H1 (cell line): ENCODE measurements at places on chromosomes 12 and 14. TPM values are rescaled to one million over a fixed set of nuclear protein-coding genes. Genes with fewer than 3 reads are reported as not detected.

SLC5A8 gene
- total RNA-seq, result 0.11 TPM in 1 of 2 replicates, not detected in the other

STAB2 gene
- not detected in 2 replicates for total RNA-seq

USP44 gene
- 191 and 197 TPM in 2 replicates for total RNA-seq

DNA sequence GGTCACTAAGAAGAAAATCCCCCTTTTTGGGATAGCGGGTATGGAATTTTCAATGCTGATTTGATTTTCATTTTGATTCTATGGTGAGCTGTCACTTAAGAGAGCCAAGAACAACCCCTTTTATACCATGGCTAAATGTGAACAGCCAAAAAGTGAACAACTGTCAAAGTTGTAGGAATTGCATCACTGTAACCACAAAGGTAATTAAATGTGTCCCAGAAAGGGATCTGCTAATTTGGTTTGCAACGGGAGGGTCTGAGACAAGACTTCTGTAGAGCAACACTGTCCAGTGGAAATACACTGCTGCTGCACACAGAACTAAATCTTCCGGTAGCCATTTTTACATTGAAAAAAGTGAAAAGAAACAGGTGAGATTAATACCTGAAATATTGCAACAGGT is 14.6 kb downstream of the CHST11 start:
- no peaks in the 10 kb centered on the region for H3K27me3 ChIP-seq
- no peaks in the 10 kb centered on the region for H3K36me3 ChIP-seq
- DNase-seq, result no peak
- H3K4me1 ChIP-seq, result no peaks in the 10 kb centered on the region; the same call in 1 of the 2 replicates
- H3K27ac ChIP-seq, result no peak overlapping the region

DNA sequence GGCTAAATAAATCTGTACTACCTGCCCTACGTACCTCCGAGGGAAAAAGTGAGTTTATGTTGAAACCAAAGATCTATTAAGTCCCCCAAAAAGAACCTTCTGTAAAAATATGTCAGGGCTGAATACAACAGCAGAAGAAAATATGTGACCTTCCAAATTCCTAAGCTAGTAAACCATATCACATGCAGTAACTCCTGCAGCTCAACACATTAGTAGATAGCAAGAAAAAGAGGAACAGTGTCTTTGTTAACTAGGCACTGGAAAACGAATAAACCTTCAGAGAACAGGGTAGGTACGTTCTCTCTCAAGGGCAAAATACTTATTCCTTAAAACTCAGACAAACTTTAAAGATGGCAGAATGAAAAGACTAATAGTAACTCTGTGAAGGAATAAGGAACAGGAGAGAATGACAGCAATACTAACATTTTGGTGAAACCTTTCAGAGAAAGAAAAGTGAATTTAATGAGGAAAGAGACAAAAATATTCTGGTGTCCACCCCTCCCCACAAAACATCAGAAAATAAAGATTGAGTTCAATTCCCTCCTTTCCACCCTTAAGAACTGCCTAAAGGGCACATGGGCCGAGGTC is 18.0 kb downstream of the CBX5 start:
- no peak overlapping the region for H3K27ac ChIP-seq
- peaks cover 3% of the 10 kb centered on the region for H3K4me1 ChIP-seq
- H3K4me3 ChIP-seq, result no peak overlapping the region
- DNase-seq, result no peak
- no peaks in the 10 kb centered on the region for H3K27me3 ChIP-seq

GRCh38 chr14:31270196-31270772 is 62.7 kb upstream of the HECTD1 start:
- no peak for DNase-seq
- no peak overlapping the region for H3K27ac ChIP-seq
- no peaks in the 10 kb centered on the region for H3K27me3 ChIP-seq
- H3K4me1 ChIP-seq, result no peaks in the 10 kb centered on the region
